Fibroblast of the aortic adventitia (primary cell): ENCODE measurements at places on chromosomes 11 and 22. TPM values are rescaled to one million over a fixed set of nuclear protein-coding genes. Genes with fewer than 3 reads are reported as not detected.
A peak's percentile ranks its signal among the peaks of the same experiment; 100 is the strongest.

Gene FBXO3
- total RNA-seq, result 43.7 and 52.1 TPM in 2 replicates

GRCh38 chr11:36095716-36096115 is 151.9 kb downstream of the LDLRAD3 start:
- DNase-seq, result peak; percentile 39

Gene OR51I1
- 0.09 TPM in 1 of 2 replicates, not detected in the other for total RNA-seq

Gene TM7SF2
- total RNA-seq, result 9.2 and 10.0 TPM in 2 replicates
